ENCODE measurements at places on chromosomes 6 and 20. TPM values are rescaled to one million over a fixed set of nuclear protein-coding genes. Genes with fewer than 3 reads are reported as not detected.

Gene IMPG1
- not detected for total RNA-seq

- DNase-seq = peak; percentile 31
Observed at GRCh38 chr6:47621838-47622449, 76.4 kb upstream of the ADGRF4 start.

GRCh38 chr6:118283766-118284165, 264.3 kb upstream of the PLN start:
- DNase-seq = peak; percentile 9

GRCh38 chr6:158481690-158482473, 78.0 kb upstream of the TMEM181 start:
- DNase-seq = no peak

Gene SYCP2
- total RNA-seq = 1.1 TPM

Gene SUMO4
- total RNA-seq = 1.5 TPM

Gene BMP6
- total RNA-seq = 1.1 TPM

Gene WFDC10B
- total RNA-seq = not detected

DNA sequence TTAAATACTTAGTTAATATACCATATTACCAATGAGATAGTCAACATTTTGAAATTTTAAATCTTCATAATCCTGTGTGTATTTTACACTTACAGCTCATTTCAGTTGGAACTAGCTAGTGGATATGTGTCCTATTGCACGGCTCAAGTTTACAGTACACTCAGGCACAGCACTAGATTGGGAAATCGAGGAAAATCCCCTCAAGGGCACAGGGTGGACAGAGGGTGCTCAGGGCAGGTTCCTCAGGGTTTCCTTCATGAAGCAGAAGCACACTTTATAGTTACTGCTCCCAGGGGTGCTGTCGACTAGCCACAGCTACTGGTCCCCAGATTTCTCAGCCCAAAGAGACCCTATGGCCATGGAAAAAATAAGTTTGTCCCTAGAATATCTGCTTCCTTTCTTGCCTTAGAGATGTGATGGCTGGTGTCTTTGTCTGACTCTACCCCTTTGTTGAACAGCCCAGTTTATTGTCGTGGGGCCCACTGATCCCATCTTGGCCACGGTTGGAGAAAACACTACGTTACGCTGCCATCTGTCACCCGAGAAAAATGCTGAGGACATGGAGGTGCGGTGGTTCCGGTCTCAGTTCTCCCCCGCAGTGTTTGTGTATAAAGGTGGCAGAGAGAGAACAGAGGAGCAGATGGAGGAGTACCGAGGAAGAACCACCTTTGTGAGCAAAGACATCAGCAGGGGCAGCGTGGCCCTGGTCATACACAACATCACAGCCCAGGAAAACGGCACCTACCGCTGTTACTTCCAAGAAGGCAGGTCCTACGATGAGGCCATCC, 1.5 kb downstream of the BTN2A1 start:
- no peak for DNase-seq

Gene BTN1A1
- not detected for total RNA-seq

- DNase-seq = no peak
Observed at GRCh38 chr6:50102676-50103075, 52.9 kb upstream of the DEFB112 start.

DNA sequence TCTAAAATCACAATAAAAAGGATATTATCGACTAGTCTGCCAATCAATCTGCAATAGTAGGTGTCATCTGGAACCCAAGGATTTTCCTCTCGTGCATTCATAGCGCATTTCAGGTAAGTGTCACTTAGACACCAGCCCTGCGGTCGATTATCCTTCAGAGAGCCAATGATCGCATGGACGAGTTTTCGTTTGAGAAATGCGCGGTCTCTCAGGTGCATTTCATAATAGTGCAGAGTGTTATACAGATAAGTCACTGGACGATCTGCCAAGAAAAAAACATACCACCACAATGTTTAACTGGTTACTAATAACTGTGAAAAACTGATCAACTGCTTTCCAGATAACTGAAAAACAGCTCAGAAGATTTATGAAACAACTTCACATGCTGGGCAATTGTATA, 21.0 kb downstream of the ARG1 start:
- DNase-seq = no peak

- DNase-seq = no peak
Observed at GRCh38 chr20:9507544-9508239, 6.7 kb upstream of the LAMP5 start.

All from transverse colon (tissue), 4 donors.